T-helper 1 cell treated with Interleukin-12 subunit alpha and Interleukin-12 subunit beta and Interleukin-4 antibody, amounts not matched to agents 30 ng/mL and 1 ng/mL, for 36 hours (primary cell): ENCODE measurements at places on chromosomes 5 and 9. TPM values are rescaled to one million over a fixed set of nuclear protein-coding genes. Genes with fewer than 3 reads are reported as not detected.

C5orf24 gene
- total RNA-seq, result 32.7 and 35.5 TPM in 2 replicates

OBP2B gene
- not detected in 2 replicates for total RNA-seq

BARHL1 gene
- not detected in 2 replicates for total RNA-seq

IFNA13 gene
- total RNA-seq, result not detected in 2 replicates

PCDHGB3 gene
- 0.88 and 1.3 TPM in 2 replicates for total RNA-seq

MUSK gene
- not detected in 2 replicates for total RNA-seq

SLC34A3 gene
- total RNA-seq, result not detected in 2 replicates

MYMK gene
- total RNA-seq, result not detected in 2 replicates

ZNF366 gene
- not detected in 2 replicates for total RNA-seq

CXXC5 gene
- 0.85 and 1.5 TPM in 2 replicates for total RNA-seq
